ENCODE measurements at places on chromosomes 7 and 10.

GRCh38 chr10:6699336-6699735 lies 119.3 kb upstream of the PRKCQ start:
- no peaks in the 10 kb centered on the region for H3K36me3 ChIP-seq
- H3K4me1 ChIP-seq: no peaks in the 10 kb centered on the region
- H3K27ac ChIP-seq: no peak overlapping the region
- no peaks in the 10 kb centered on the region for H3K27me3 ChIP-seq
- H3K4me3 ChIP-seq: no peak overlapping the region

GRCh38 chr7:28300488-28300887 lies 111.8 kb upstream of the CREB5 start:
- no peaks in the 10 kb centered on the region for H3K27me3 ChIP-seq
- H3K4me1 ChIP-seq: no peaks in the 10 kb centered on the region
- no peak overlapping the region for H3K27ac ChIP-seq
- no peak overlapping the region for H3K4me3 ChIP-seq

- no peak overlapping the region for H3K27ac ChIP-seq
- DNase-seq: no peak
- H3K36me3 ChIP-seq: no peaks in the 10 kb centered on the region
- peaks cover 14% of the 10 kb centered on the region for H3K4me1 ChIP-seq
- H3K27me3 ChIP-seq: no peaks in the 10 kb centered on the region
- no peak overlapping the region for H3K4me3 ChIP-seq
Observed at GRCh38 chr7:70645279-70645678, 486.7 kb upstream of the GALNT17 start.

- peaks cover 1% of the 10 kb centered on the region for H3K4me1 ChIP-seq
- H3K4me3 ChIP-seq: peak overlapping the region; percentile 59
- no peaks in the 10 kb centered on the region for H3K27me3 ChIP-seq
- H3K36me3 ChIP-seq: no peaks in the 10 kb centered on the region
- no peak overlapping the region for H3K27ac ChIP-seq
Observed at GRCh38 chr7:26642416-26642815, 222.0 kb downstream of the SKAP2 start.

GRCh38 chr7:146096994-146097393 lies 19.6 kb upstream of the CNTNAP2 start:
- DNase-seq: no peak
- H3K4me3 ChIP-seq: no peak overlapping the region
- no peak overlapping the region for H3K27ac ChIP-seq
- H3K36me3 ChIP-seq: no peaks in the 10 kb centered on the region
- H3K4me1 ChIP-seq: no peaks in the 10 kb centered on the region

DNA sequence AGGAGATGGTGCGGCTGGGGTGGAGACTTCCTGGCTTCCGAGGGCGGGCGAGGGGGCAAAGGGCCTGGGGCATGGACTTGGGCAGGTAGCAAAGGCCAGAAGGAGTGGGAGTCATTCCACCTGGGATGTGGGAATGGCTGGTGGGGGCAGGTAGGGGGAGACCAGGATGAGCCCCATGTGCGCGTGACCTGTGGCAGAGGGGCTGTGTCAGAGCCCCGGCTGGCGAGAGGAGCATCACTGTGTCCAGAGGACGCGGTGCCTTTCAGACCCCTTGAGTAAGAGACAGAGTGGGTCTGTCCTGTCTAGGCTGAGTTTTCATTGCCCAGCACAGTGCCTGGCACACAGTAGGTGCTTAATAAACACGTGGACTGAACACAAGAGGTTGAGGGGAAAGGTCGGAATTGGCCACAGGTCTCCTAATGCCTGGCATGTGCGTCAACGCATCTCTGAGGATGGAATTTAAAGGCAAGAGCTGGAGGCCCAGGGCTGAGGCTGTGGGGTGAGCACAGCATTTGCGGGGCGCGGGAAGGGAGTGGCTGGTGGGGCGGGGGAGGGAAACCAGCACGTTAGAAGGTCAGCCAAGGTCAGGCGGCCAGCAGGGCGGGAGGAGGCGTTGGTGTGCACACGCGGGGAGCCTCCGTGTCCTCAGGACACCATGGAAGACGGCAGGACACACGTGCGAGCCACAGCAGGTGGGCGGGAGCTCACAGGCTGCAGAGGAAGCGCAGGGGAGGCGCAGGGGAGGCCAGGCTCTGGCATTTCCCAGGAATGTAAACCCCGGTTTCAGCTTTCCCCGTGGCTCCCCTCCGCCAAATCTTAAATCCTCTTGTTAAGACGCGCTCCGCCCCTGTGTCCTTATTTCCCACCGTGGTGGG lies 51.8 kb downstream of the CUX1 start:
- no peak for DNase-seq
- H3K4me3 ChIP-seq: no peak overlapping the region
- H3K4me1 ChIP-seq: peaks cover 12% of the 10 kb centered on the region
- no peaks in the 10 kb centered on the region for H3K27me3 ChIP-seq

- H3K27me3 ChIP-seq: no peaks in the 10 kb centered on the region
- H3K4me3 ChIP-seq: no peak overlapping the region
- no peak for DNase-seq
- H3K36me3 ChIP-seq: no peaks in the 10 kb centered on the region
- H3K27ac ChIP-seq: no peak overlapping the region
Observed at GRCh38 chr10:118939211-118940007, 90.1 kb upstream of the NANOS1 start.

All from neuronal stem cell (in vitro differentiated cells).